Activated T-helper 2 cell treated with anti-CD3 and anti-CD28 coated beads, Interferon-gamma antibody, Interleukin-2, Interleukin-4, amounts not matched to agents 10 μg/mL and 5 μg/mL and 100 μg/mL, durations not matched to agents 14 hours and 24 hours and 36 hours (primary cell): ENCODE measurements at places on chromosomes 2 and 18.

DNA sequence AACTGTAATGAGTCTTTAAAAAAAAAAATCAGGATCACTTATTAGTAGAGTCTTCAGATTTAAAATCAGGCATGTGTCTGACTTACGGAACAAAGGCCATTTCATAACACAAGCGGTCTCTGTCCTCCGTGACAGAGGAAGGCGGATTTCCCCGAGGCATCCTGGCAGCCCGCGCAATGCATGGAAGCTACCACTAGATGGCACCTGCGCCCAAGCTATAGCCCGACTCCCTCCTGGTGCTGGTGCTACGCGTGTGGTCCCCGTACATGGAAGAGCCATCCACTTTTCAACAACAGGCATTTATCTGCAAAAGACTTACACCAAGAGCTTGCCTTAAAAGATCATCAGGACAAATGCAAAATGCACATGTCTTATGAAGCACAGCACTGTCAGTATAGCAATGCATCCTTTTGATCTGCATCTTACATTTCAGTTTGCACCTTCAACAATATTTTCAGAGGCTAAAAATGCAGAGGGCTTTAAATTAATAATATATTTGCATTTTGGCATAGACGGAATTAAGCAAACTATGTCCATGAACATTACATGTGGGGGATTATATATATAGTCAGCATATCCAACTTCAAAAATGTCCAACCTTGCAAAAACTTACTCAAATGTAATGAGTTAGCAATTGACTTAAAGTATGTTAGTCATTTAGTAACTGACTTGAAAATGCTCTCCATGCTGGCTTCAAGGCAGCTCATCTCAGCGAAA lies 96.0 kb downstream of the ZNF516 start:
- no peak overlapping the region for H3K27ac ChIP-seq
- H3K4me1 ChIP-seq = peaks cover 4% of the 10 kb centered on the region
- H3K4me3 ChIP-seq = no peak overlapping the region
- peaks cover 4% of the 10 kb centered on the region for H3K27me3 ChIP-seq

- H3K4me3 ChIP-seq = no peak overlapping the region
- H3K27ac ChIP-seq = no peak overlapping the region
- no peaks in the 10 kb centered on the region for H3K27me3 ChIP-seq
- H3K36me3 ChIP-seq = no peaks in the 10 kb centered on the region
- H3K4me1 ChIP-seq = no peaks in the 10 kb centered on the region
- DNase-seq = no peak
These were observed 85.1 kb downstream of the SERPINB8 start for GRCh38 chr18:64055019-64055418.

- peaks cover 1% of the 10 kb centered on the region for H3K27me3 ChIP-seq
- no peaks in the 10 kb centered on the region for H3K36me3 ChIP-seq
- peaks cover 2% of the 10 kb centered on the region for H3K4me1 ChIP-seq
- no peak for DNase-seq
These were observed 67.3 kb downstream of the B3GNT2 start for GRCh38 chr2:62263076-62263715.

DNA sequence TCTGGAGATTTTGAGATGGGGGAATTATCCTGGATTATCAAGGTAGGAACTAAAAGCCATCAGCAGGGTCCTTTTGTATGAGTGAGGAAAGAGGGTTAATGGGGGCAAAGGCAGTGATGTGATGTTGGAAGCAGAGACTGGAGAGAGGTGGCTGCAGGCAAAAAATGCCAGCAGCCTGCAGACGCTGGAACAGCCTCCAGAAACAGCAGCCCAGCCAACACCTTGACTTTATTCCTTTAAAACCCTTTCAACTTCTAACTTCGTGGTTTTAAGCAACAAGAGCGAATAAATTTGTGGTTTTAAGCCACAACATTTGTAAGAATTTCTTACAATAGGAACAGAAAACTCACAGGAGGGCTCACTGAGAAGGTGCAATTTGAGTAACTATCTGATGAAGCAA lies 523.1 kb upstream of the HS6ST1 start:
- no peak overlapping the region for H3K27ac ChIP-seq
- no peaks in the 10 kb centered on the region for H3K27me3 ChIP-seq
- no peak overlapping the region for H3K4me3 ChIP-seq
- no peaks in the 10 kb centered on the region for H3K36me3 ChIP-seq
- no peak for DNase-seq

- H3K27ac ChIP-seq = no peak overlapping the region
- no peak for DNase-seq
- H3K4me1 ChIP-seq = peaks cover 4% of the 10 kb centered on the region
- H3K36me3 ChIP-seq = peaks cover 12% of the 10 kb centered on the region
These were observed 33.6 kb upstream of the SCYGR2 start for GRCh38 chr2:227565080-227565479.

- DNase-seq = no peak
- no peaks in the 10 kb centered on the region for H3K36me3 ChIP-seq
- peaks cover 29% of the 10 kb centered on the region for H3K4me1 ChIP-seq
- H3K4me3 ChIP-seq = peak overlapping the region; percentile 77
- H3K27me3 ChIP-seq = peaks cover 82% of the 10 kb centered on the region
- H3K27ac ChIP-seq = no peak overlapping the region
These were observed 568 bp downstream of the RAB31 start for GRCh38 chr18:9708434-9709303.

DNA sequence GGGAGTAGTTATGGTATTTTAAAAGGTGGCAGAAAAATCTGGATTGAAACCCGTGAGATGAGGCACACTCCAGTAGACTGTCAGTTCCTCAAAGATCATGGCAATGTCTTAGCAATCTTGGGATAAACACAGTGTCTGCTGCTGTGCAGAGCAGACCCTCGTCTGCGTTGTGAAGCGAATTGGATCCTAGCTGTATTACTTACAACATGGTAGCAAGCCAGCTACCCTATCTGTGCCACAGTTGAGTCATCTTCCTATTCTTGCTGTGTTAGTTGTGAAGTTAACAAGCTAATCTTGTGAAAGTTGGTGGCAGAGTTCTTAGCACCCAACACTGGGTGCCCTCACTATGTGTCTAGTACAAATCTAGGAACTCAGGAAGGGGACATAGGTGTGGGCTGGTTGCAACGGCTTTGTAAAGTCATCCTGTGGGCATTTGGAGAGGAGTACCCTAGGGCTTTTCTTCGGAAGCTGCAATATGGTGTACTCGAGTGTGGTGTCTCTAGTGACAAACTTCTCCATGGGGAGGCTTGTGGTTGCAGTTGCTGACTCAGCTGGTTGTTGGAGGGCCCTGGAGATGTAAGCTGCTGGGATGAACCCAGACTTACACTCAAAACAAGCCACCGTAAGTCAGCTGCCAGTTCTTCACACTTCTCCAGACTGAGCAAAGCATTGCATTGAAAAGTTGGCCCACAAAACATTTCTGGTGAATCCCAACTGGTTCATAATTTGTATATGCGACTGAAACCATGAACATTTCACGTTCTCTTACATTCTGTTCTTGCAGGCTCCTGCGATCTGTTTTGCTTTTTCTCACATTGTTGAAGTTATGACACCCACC lies 61.5 kb downstream of the ADCYAP1 start:
- peaks cover 6% of the 10 kb centered on the region for H3K27me3 ChIP-seq
- DNase-seq = no peak
- no peak overlapping the region for H3K4me3 ChIP-seq
- no peak overlapping the region for H3K27ac ChIP-seq

DNA sequence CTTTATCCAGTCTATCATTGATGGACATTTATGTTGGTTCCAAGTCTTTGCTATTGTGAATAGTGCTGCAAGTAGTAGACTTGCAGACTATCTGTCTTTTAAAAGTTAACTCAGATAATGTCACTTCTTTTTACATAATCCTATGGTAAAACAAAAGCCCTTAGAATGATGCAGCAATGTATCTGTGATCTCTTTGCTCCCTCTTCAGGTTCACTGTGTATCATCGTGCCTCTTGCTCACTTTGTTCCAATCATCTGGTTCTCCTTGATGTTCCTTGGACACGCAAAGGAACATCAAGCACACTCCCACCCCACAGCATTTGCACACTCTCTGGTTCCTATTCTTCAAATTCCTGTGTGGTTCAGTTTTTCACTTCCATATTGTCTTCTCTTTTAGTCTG lies 472.5 kb upstream of the ZNF804A start:
- no peak for DNase-seq
- H3K4me3 ChIP-seq = no peak overlapping the region
- no peak overlapping the region for H3K27ac ChIP-seq
- no peaks in the 10 kb centered on the region for H3K27me3 ChIP-seq
- no peaks in the 10 kb centered on the region for H3K4me1 ChIP-seq

DNA sequence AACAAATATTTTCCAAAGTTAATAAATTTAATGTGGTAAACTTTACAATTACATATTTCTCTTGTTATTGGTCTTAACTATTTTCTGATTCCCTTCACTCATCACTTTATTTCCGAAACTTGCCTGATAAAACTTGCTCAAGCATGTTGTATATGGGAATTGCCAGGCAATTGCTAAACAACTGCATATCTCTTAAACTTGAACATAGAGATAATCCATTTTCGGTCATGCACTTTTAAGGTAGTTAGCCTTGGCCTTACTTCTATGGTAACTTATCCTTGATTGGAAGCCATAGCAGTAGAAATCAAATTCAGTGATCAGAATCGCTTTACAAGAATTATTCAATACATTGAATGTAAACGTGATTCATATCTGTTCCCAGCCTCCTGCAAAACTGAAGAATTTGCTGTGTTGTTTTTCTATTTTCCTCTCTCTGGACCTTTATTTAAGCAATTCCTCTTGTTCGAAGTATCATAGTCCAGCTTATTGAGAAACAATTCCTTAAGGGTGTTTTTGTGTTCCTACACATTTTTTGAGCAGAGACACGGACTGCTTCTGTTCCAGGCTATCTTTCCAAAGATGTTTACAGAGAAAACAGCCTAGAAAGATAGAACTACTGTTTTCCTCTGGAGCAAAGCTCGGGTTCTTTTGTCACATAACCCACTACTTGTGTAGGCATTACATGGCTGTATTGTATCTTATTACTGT lies 674.3 kb downstream of the IRS1 start:
- no peak overlapping the region for H3K4me3 ChIP-seq
- H3K27me3 ChIP-seq = no peaks in the 10 kb centered on the region
- no peaks in the 10 kb centered on the region for H3K4me1 ChIP-seq
- no peak overlapping the region for H3K27ac ChIP-seq
- DNase-seq = no peak
- no peaks in the 10 kb centered on the region for H3K36me3 ChIP-seq

GRCh38 chr18:32629981-32630700 lies 142.7 kb downstream of the KLHL14 start:
- no peaks in the 10 kb centered on the region for H3K27me3 ChIP-seq
- H3K4me3 ChIP-seq = no peak overlapping the region
- no peak overlapping the region for H3K27ac ChIP-seq
- DNase-seq = no peak

DNA sequence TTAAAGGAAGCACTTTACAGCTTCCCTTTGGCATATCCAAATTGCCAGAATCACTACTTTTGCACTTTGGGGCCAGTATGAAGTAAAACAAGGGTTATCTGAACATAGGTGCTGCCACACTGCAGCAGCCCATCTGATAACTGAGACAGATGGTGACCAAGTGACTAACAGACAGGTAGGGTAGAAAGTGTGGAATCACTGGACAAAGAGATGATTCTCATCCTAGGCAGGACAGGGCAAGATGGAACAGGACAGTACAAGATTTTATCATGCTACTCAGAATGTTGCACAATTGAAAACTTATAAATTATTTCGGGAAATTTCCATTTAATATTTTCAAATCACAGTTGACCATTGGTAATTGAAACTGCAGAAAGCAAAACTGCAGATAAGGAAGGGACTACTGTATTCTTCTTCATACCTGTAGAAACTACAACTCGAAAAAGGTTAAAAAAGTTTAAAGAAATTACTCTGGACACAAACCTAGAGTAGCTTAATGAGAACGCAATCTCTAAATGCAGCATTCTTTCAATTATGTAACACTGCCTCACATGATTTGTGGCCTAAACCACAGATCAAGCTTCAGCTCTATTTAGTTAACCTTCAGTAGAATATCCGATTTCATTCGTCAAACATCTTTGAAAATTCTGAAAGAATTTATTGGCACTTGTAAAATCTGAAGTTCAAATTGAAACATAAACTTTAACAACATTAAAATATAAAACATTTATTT lies 31.4 kb downstream of the HEATR5B start:
- H3K27ac ChIP-seq = no peak overlapping the region
- H3K36me3 ChIP-seq = peaks cover 36% of the 10 kb centered on the region
- H3K4me3 ChIP-seq = no peak overlapping the region
- no peak for DNase-seq

DNA sequence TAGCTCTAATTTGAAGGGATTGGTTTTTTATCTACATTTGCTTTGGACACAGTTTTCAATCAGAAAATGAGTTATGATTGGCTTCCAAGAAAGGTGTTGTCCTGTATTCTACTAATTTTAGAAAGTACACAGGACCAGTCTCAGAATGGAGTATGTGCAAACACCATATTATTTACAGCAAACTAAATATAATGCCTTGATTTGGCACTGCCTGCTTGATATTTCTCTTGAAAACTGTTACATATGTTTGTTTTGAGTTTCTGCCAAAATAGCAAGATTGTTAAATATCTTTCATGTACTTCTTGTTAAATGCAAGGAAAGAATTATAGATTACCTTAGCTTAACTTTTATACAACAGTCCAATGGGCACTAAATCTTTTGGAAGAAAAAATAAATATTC lies 694.9 kb downstream of the KCNJ3 start:
- DNase-seq = no peak
- no peaks in the 10 kb centered on the region for H3K36me3 ChIP-seq
- no peaks in the 10 kb centered on the region for H3K4me1 ChIP-seq
- H3K27ac ChIP-seq = no peak overlapping the region

DNA sequence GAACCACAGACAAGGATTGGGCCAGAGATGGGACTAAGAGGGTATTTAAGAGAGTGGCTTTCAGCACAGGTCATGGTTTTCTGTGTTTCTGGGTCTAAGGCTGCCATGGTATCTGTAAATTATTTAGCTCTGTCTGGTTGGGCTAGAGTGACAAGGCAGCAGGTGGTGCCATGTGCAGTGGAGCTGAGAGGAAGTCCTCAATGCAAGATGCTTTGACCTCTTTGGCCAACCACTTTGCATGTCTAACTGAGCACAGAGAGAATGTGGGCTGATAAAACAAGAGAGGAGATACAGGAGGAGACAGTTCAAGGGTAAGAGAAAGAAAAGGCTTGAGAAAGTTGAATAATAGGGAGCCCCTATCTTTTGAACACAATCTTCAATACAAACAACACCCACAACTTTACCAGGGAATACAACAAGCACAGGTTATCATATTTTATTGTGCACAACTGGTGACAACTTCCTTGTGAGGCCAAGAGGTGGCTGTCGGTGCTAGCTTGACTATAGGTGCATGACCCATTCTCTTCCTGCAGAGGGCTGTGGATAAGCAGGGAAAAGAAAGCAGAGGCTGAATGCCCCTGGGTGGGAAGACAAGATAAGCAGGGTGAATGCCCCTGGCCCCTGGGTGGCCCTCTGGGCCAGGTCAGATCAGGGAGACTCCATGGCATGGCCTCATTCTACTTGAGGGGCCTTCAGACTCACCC lies 12.3 kb downstream of the FLACC1 start:
- no peaks in the 10 kb centered on the region for H3K27me3 ChIP-seq
- H3K4me1 ChIP-seq = peaks cover 33% of the 10 kb centered on the region
- no peak for DNase-seq
- no peak overlapping the region for H3K4me3 ChIP-seq

- H3K27ac ChIP-seq = no peak overlapping the region
- H3K4me1 ChIP-seq = peaks cover 31% of the 10 kb centered on the region
- H3K4me3 ChIP-seq = no peak overlapping the region
- no peaks in the 10 kb centered on the region for H3K27me3 ChIP-seq
These were observed 10.5 kb downstream of the IL1R2 start for GRCh38 chr2:102002228-102002627.
